Ascending aorta (tissue), 2 donors: ENCODE measurements at places on chromosomes 4 and X.

- no peak overlapping the region for H3K27ac ChIP-seq
- H3K36me3 ChIP-seq, result no peaks in the 10 kb centered on the region
- DNase-seq, result no peak
- no peaks in the 10 kb centered on the region for H3K27me3 ChIP-seq
- H3K4me1 ChIP-seq, result no peaks in the 10 kb centered on the region
- no peak overlapping the region for H3K4me3 ChIP-seq
Observed at GRCh38 chrX:9055354-9055753, 21.4 kb upstream of the FAM9B start.

GRCh38 chr4:146158036-146158745, 17.3 kb upstream of the LSM6 start:
- H3K36me3 ChIP-seq, result no peaks in the 10 kb centered on the region
- DNase-seq, result no peak
- H3K27ac ChIP-seq, result no peak overlapping the region
- H3K27me3 ChIP-seq, result no peaks in the 10 kb centered on the region
- H3K4me1 ChIP-seq, result no peaks in the 10 kb centered on the region
- H3K4me3 ChIP-seq, result no peak overlapping the region

DNA sequence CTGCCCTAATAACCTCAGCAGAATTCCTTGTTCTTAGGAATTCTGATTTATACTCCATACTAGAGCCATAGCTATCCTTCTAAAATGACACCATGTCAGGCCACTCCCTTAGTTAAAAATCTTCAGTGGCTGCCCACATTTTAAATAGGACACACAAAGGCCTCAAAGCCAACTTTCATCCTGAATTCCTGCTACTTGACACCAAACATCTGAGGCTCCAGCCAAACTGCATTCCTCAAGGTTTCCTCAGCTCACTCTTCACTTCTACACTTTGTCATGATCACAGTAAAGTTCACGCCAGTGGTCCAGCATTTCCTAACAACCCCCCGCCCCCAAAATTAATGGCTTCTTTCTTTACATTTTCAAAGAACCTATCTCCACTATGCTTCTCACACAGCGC, 124.3 kb downstream of the ADGRA3 start:
- H3K36me3 ChIP-seq, result peaks cover 10% of the 10 kb centered on the region
- no peaks in the 10 kb centered on the region for H3K27me3 ChIP-seq
- H3K4me3 ChIP-seq, result no peak overlapping the region
- no peaks in the 10 kb centered on the region for H3K4me1 ChIP-seq
- no peak for DNase-seq

GRCh38 chrX:15749642-15750610, 11.9 kb downstream of the CA5B start:
- H3K27me3 ChIP-seq, result no peaks in the 10 kb centered on the region
- H3K27ac ChIP-seq, result peak overlapping the region; percentile 89
- peaks cover 3% of the 10 kb centered on the region for H3K4me1 ChIP-seq
- DNase-seq, result peak; percentile 72
- no peaks in the 10 kb centered on the region for H3K36me3 ChIP-seq
- H3K4me3 ChIP-seq, result peak overlapping the region; percentile 13

DNA sequence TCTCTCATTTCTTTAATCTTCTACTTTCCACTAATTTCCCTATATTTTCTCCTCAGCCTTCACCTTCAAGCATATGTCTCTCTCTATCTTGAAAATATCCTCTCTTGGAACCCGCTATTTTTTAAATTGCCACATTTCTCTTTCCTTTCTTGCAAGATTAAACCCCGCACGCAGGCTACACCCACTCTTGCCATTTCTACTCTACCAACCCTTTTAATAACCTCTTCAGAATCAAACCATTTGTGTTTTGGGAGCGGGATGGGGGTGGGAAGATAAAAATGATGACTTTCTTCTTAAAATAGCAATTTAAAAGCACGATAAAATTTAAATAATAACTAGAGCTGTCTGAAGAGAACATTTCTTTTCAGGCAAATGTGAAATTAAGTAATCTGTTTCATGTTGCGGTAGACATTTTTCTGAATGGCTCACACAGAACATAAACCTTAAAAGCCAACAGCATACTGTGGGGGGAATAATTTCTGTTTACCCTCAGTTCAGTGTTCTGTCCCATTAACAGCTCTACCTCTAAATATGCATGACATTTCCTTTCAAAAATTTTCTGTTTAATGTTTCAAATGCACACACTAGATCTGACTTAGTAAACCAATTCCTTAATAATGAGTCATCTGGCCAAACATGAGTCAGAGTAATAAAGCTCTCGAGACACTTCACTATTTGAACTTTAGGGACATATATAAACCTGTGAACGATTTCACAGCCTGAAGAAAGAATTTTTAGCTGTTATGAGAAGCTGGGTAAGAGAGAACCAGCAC, 20.5 kb downstream of the ARSJ start:
- peak overlapping the region; percentile 46 for H3K4me3 ChIP-seq
- no peak for DNase-seq
- peak overlapping the region; percentile 77 for H3K27ac ChIP-seq
- H3K36me3 ChIP-seq, result no peaks in the 10 kb centered on the region
- no peaks in the 10 kb centered on the region for H3K4me1 ChIP-seq

- H3K36me3 ChIP-seq, result no peaks in the 10 kb centered on the region
- DNase-seq, result no peak
- no peak overlapping the region for H3K4me3 ChIP-seq
- H3K4me1 ChIP-seq, result no peaks in the 10 kb centered on the region
- H3K27ac ChIP-seq, result no peak overlapping the region
- H3K27me3 ChIP-seq, result no peaks in the 10 kb centered on the region
Observed at GRCh38 chr4:36056136-36056535, 188.2 kb downstream of the ARAP2 start.

DNA sequence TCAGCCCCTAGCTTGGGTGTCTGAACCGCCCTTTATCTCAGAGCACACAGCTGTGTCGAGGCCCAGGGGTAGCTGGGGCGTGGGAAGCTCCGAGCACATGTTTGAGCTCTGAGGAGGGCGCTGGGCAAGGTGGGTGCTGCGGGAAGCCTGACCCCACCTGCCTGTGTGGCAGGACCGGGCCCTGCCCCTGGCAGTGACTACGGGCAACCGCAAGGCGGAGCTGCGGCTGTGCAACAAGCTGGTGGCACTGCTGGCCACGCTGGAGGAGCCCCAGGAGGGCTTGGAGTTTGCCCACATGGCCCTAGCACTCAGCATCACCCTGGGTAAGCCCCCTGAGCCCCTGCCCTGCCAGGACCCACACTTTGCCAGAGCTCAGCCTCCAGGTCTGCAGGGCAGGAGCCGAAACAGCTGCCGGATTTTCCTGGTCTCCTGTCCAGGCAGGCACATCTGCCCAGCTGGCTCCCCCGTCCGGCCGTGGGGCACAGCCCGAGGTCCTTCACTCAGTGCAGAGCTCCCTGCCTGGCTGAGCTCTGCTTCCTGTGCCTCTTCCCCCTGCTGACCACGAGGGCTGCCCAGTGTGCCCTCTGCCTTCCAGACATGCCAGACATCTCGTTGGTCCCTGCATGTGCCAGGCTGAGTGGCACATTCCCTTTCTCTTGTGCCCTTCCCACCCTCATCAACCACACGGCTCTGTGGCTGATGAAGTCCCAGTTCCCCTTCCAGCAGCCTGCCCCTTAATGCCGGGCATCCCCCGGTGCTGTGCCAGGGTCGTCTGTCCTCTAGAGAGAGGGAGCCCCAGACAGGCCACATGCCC, 33.2 kb upstream of the HTRA3 start:
- no peaks in the 10 kb centered on the region for H3K4me1 ChIP-seq
- H3K27ac ChIP-seq, result no peak overlapping the region
